ENCODE measurements at places on chromosomes 13 and 19.
A peak's percentile ranks its signal among the peaks of the same experiment; 100 is the strongest.

DNA sequence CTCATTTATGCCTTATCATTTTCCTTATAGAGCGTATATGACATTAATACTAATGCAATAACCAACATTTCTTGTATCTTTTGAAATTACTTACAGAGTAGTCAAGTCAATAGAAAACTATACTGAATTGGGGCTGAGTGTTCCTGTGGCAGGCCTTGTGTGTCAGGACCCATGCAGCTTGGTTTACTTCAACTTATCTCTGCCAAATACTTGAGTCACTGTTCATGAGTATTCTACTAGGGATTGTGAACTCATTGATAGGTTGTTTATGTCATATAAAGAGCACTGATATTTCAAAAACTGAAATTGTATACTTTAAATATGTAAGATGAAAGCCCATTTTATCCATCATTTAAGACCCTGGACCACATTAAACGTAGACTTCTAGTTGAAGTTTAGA lies 688.6 kb upstream of the SLITRK1 start:
- no peak for DNase-seq

GRCh38 chr19:35484252-35485036 lies 5.8 kb downstream of the KRTDAP start:
- no peak for DNase-seq

- no peak for DNase-seq
Measured at GRCh38 chr13:59266478-59267063, 897.2 kb downstream of the DIAPH3 start.

DNA sequence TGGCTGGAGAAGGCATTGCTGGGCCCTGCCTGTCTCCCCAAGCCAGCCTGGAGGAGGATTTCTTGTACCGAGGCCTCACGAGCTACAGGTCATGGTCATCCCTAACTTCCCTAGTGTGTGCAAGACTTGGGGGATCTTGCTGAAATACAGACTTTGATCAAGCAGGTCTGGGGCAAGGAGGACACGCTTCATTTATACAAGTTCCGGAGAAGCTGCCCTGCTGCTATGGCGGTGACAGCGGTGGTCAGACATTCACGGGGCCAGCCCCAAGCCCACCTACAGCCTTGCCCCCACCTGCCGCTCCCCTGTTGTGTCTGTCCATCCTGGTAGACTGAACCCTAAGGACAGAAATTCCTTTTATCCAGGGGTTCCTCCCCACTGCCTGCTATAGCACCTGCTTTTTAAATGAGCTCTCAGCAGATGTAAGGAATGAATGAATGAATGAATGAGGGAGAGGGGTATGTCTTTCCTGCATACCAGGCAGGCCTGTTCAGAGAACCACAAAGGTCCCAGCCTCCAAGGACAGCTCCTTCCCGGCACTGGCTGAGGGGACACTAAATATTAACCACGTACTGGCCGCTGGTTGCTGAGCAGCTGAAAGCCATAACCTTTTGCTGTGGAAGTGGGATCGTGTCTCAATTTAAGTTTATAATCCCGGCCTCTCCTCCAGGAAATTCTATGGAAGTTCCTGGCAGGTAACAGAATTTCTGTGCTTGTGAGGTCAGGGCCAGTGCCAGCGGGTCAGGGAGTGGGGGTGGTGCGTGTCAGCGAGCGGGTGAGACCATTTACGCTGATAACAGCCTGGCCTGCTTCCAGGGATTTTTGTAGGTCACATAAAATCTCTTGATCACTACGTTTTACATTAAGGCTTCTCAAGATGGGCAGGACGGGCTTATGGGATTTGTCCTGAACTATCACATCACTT lies 27.1 kb downstream of the TSSK6 start:
- no peak for DNase-seq

GRCh38 chr19:8064911-8065874 lies 12.6 kb downstream of the CCL25 start:
- DNase-seq = no peak

DNA sequence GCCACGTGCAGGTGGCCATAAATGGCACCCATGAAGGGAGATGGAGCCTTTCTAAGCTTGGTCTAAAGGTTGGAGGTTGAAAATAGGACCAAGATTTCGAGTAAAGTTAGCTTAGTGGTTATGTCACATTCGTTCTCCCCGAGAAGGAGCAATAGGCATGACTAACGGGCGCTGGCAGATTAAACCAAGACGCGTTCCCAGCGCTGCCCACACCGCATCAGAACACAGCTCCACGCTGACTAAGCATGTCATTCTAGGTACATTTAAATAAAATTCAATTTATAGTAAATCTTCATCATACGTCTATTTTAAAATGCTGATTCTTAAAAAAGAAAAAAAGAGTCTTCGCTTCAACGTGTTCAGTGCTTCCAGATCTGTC lies 95.0 kb upstream of the IRS2 start:
- no peak for DNase-seq

DNA sequence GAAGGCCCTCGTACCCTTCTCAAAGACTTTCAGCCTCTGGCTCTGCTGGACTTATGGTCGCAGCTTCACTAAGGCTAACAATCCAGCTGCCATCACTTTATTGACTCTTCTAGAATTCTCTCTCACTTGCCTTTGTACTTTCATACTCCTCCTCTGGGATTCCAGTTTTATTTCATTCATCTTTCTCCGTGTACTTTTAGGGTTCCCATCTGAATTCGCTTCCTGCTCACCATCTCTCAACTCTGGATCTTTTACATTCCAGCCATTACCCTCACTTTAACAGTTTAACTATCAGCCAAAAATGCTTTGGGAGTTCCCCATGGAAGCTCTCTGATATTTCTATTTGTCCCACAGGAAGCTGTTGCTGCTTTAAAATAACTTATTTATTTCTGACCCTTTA lies 149.3 kb upstream of the KL start:
- DNase-seq = no peak

DNA sequence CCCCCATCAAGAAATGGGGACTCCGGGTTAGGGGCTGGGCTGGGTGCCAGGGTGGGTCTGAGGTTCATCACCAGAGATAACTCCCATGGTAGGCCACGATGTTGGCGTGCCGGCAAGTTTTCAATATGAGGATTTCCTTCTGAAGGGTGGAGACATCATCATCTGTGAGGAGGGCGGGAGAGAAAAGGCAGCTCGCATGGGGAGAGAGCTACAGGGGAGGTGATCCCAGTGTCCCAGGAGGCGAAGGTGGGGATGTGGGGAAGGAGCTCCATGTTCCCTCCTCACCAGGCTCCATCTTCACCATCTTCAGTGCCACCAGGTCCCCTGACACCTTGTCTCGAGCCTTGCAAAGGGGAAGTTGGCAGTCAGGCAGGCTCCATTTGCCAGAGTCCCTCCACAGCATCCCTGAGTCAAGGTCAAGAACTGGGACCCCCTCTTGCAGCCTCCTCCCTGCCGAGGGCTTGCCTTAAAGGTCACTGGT lies 430 bp downstream of the MAP4K1 start:
- no peak for DNase-seq

GRCh38 chr19:42521346-42522030 lies 6.8 kb downstream of the CEACAM1 start:
- DNase-seq = no peak

GRCh38 chr13:31978021-31978420 lies 53.6 kb upstream of the FRY start:
- DNase-seq = no peak

DNA sequence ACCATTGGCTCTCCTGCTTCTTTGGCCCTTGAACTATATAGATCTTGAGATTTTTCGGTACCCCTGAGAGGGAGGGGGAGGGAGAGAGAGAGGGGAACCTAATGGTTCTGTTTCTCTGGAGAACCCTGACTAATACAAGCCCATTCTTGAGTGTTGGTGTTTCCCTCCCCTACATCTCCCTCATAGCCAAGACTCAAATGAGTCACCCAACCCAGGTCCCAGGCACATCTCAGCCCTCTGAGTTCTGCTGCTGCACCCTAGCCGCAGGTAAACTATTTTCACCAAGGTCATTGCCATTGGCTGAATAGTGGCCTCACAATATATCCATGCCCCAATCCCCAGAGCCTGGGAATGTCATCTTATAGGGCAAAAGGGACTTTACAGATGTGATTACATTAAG lies 225.8 kb upstream of the MAB21L1 start:
- DNase-seq = no peak

DNA sequence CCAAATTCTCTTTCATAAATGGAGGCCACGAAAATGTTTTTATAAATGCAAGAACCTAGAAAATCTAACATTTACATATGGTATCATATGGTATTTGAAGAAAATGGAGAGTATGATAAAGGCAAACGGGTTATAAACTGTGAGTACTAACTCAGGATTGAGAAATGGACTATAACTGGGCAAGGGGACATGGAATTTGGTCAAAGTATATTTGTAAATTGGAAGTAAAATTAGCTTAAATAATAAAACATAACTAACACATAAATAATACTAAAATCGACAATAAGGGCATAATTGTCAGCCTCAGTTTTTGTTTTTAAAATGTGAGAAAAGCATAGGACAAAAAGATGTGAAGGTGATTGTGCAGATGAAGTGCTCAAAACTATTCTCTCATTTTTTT lies 1516.3 kb upstream of the MIR17HG start:
- no peak for DNase-seq

- no peak for DNase-seq
Measured at GRCh38 chr13:26563713-26564112, 6.2 kb downstream of the WASF3 start.

- peak; percentile 64 for DNase-seq
Measured at GRCh38 chr19:45607071-45608029, 5.3 kb upstream of the GPR4 start.

- no peak for DNase-seq
Measured at GRCh38 chr13:64553411-64554129, 2676.6 kb downstream of the PCDH9 start.

DNA sequence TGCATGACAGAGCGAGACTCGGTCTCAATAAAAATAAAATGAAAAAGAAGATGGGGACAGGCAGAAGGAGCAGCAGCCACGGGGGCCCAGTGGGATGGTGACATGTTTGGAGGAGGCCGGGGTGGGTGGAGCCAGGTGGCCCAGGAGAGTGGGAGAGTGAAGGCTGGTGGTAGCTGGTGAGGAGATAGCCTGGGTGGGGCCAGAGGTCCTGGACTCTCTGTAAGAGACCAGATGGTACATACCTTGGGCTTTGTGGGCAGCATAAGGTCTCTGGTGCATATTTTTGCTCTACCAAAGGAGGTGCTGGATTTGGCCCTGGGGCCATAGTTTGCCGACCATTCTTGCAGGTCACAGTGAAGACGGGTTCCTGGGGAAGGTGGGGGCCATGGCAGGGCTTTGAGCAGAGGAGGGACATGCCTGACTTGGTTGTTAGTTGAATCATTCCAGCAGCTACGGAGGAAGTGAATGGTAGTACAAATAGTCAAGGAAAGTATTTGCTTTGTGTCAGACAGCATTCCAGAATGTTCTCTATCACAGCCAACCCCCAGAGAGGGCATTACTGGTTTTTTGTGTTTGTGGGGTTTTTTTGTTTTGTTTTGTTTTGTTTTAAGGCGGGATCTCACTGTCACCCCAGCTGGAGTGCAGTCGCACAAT lies 69.1 kb downstream of the ARHGEF18 start:
- DNase-seq = no peak
